ENCODE measurements at places on chromosomes 6 and 20. TPM values are rescaled to one million over a fixed set of nuclear protein-coding genes. Genes with fewer than 3 reads are reported as not detected.

- H3K27me3 ChIP-seq, result no peaks in the 10 kb centered on the region
- no peak overlapping the region for H3K4me3 ChIP-seq
- H3K36me3 ChIP-seq, result no peaks in the 10 kb centered on the region
Observed at GRCh38 chr6:147802459-147802858, 294.0 kb downstream of the SAMD5 start.

The UBE2V1 gene
- 168 TPM for total RNA-seq

The SYCP2L gene
- total RNA-seq, result 4.5 TPM

The TMEM151B gene
- total RNA-seq, result 0.51 TPM

DNA sequence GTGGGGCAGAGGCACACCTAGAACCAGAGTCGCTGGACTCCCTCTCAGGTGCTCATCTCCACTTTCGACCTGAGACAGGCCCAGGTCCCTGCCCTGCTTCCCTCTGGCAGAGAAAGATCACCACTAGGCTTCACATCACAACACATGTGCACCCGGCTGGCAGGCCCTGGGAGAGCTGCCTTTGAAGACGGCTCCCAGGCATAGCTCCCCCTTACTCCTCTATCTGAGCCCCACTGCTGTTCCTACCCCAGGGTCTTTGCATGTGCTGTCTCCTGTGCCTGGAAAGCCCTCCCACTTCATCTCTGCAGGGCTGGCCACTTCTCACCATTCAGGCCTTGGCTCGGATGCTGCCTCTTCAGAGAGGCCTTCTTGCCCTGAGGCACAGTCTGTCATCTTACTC, 89.2 kb downstream of the NOL4L start:
- no peak overlapping the region for H3K4me3 ChIP-seq
- H3K36me3 ChIP-seq, result no peaks in the 10 kb centered on the region

The CAP2 gene
- total RNA-seq, result 29.8 TPM

The GPLD1 gene
- 5.2 TPM for total RNA-seq

The L3MBTL1 gene
- 38.4 TPM for total RNA-seq

- H3K36me3 ChIP-seq, result no peaks in the 10 kb centered on the region
- peak; percentile 67 for DNase-seq
- H3K27me3 ChIP-seq, result peaks cover 10% of the 10 kb centered on the region
Observed at GRCh38 chr6:27667657-27668441, 194.9 kb upstream of the ZNF184 start.

The ARFGEF3 gene
- total RNA-seq, result 10.3 TPM

DNA sequence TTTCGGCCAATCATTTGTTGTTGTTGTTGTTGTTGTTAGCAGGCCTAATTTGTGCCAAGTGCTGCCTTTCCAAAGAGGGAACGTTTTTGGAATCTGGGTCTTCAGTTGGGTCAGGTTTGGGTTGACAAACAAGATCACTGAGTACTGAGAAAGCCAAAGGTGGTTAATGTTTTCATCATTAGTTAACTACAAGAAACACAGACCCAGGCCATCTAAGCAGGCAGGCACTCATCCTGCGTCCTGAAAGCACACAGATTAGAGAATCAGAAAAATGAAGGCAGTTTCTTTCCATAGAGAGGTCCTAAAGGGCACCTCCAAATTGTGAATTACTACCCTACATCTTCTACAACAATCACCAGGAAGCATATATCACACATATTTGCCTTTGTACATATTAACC, 15.1 kb upstream of the SIRPG start:
- H3K4me1 ChIP-seq, result no peaks in the 10 kb centered on the region
- no peak overlapping the region for H3K27ac ChIP-seq
- H3K36me3 ChIP-seq, result no peaks in the 10 kb centered on the region
- H3K27me3 ChIP-seq, result no peaks in the 10 kb centered on the region
- no peak for DNase-seq
- no peak overlapping the region for H3K4me3 ChIP-seq

GRCh38 chr6:158797331-158798310, 21.5 kb downstream of the EZR start:
- peaks cover 63% of the 10 kb centered on the region for H3K36me3 ChIP-seq
- H3K27me3 ChIP-seq, result no peaks in the 10 kb centered on the region
- H3K4me1 ChIP-seq, result peaks cover 9% of the 10 kb centered on the region

The ARMH2 gene
- total RNA-seq, result not detected

- no peak overlapping the region for H3K4me3 ChIP-seq
- no peak for DNase-seq
- no peak overlapping the region for H3K27ac ChIP-seq
- no peaks in the 10 kb centered on the region for H3K4me1 ChIP-seq
- no peaks in the 10 kb centered on the region for H3K27me3 ChIP-seq
- no peaks in the 10 kb centered on the region for H3K36me3 ChIP-seq
Observed at GRCh38 chr20:63420359-63421093, 51.9 kb downstream of the KCNQ2 start.

- peak overlapping the region; percentile 77 for H3K4me3 ChIP-seq
- DNase-seq, result peak; percentile 89
- peaks cover 100% of the 10 kb centered on the region for H3K27me3 ChIP-seq
- H3K36me3 ChIP-seq, result no peaks in the 10 kb centered on the region
Observed at GRCh38 chr6:108115598-108116058, 41.1 kb upstream of the OSTM1 start.

The CPNE1 gene
- 225 TPM for total RNA-seq

DNA sequence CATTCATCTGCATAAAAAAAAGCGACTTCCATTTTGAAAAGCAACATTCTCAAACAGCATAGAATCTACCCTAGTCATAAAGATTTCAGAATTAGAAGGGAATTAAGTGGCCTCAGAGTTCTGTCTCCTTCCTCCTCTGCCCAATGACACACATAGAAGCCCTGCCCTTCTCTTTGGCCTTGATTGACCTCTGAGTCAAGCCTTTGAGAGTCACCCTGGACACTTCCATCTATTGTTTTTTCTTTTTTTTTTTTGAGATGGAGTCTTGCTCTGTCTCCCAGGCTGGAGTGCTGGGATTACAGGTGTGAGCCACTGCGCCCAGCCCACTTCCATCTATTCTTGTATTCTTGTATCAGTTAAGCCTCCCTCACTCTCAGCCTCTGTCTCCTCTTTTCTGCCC, 44.8 kb upstream of the CTNNBL1 start:
- no peak overlapping the region for H3K4me3 ChIP-seq
- peaks cover 22% of the 10 kb centered on the region for H3K27me3 ChIP-seq

Measured in endodermal cell (in vitro differentiated cells).